ENCODE measurements at places on chromosomes 6 and 20.

- peak; percentile 60 for DNase-seq
Observed at GRCh38 chr20:17898548-17898994, 70.0 kb downstream of the SNX5 start.

GRCh38 chr20:43840382-43841070 is 74.1 kb upstream of the TOX2 start:
- DNase-seq = peak; percentile 35

- no peak for DNase-seq
Observed at GRCh38 chr6:3838992-3839867, 9.9 kb upstream of the FAM50B start.

GRCh38 chr20:47215653-47216397 is 140.7 kb downstream of the ZMYND8 start:
- no peak for DNase-seq

DNA sequence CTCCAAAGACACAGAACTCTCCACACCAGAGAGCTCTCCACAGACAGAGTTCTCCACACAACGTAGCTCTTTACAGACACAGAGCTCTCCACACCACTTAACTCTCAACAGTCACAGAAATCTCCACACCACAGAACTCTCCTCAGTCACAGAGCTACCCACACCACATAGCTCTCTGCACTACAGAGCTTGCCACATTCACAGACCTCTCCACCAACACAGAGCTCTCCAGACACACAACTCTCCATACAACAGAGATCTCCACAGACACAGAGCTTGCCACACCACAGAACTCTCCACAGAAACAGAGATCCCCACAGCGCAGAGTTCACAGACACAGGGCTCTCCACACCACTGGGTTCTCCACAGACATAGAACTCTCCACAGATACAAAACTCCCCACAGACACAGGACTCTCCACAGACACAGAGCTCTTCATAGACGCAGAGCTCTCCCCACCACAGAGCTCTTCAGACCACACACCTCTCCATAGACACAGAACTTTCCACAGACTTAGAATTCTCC is 52.5 kb downstream of the ERMARD start:
- no peak for DNase-seq

GRCh38 chr20:24670341-24670872 is 201.0 kb downstream of the SYNDIG1 start:
- DNase-seq = no peak

Measured in activated naive CD4-positive, alpha-beta T cell treated with anti-CD3 and anti-CD28 coated beads, Interleukin-2, amount 50 U/mL, for 16 hours (primary cell).